AML-193 (cell line): ENCODE measurements at places on chromosomes 4 and X.
A peak's percentile ranks its signal among the peaks of the same experiment; 100 is the strongest.

DNA sequence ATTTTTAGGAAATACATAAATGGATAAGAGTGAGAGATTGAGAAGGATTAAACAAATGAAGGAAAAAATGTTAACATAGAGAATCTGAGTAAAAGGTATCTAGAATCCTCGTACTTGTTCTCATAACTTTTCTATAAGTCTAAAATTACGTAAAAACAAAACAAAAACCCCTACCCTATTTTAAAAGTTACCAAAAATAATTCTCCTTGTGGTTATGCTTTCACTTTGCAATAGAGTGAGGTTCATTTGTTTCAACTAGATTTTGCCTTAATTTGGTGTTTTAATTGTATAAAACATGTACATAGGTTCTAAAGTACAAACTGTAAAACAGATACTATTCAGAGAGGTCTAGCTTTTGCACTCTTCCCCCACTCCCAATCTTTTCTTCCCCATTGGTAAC, 3.8 kb upstream of the GPR34 start:
- no peak for DNase-seq

GRCh38 chr4:41360214-41360920, 103.6 kb downstream of the UCHL1 start:
- DNase-seq = no peak

DNA sequence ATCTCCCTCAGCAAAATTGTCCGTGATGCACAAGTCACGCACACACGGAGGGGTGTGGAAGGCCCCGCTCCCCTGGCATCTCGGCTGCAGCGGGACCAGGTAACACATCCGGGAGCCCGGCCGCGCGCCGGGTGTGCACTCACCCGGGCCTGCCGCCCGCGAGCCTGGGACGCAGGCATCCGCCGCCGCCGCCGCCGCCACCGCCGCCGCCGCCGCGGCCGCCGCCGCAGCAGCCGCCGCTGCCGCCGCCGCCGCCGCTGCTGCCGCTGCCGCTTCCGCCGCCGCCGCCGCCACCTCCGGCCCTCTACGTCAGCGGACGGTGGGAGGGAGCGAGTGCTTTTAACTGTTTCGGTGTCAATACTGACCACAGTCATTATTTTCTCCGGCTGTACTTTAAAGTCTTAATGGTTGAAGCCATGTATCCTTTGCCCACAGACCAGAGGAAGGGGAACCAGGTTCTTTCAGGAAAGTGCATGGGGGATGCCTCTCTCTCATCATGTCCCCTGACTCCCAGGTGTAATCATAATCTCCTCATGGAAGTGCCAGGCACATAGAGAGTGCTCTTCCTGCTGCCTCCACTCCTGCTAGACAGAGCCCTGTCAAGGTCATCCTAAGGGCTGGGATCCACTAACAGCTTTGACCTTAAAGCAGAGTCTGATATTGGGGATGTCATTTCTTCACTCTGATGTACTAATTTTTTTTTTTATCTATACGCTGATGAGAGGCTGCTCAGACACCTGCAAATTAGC, 38.0 kb downstream of the MAGEE2 start:
- DNase-seq = no peak

GRCh38 chr4:73450398-73451004, 14.5 kb downstream of the AFP start:
- DNase-seq = no peak

DNA sequence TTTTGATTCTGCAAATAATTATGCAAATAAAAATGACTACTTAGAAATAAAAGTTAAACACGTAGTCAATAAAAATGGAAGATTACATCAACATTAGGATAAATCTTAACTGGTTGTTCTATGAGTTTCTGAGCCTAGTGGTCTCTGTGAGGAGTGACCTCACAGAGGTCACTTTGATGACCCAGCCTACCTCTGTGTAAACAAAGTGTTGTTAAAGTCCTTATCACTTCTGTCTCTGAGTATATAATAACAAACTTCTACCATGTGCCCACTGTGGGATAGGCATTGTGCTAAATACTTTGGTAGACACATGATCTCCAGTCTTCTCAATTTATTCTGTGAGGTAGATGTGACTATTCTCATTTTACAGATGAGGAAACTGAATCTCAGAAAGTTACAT, 85.4 kb downstream of the PDE5A start:
- no peak for DNase-seq

- DNase-seq = peak; percentile 92
These were observed 25.4 kb downstream of the SEC31A start for GRCh38 chr4:82865592-82865991.

DNA sequence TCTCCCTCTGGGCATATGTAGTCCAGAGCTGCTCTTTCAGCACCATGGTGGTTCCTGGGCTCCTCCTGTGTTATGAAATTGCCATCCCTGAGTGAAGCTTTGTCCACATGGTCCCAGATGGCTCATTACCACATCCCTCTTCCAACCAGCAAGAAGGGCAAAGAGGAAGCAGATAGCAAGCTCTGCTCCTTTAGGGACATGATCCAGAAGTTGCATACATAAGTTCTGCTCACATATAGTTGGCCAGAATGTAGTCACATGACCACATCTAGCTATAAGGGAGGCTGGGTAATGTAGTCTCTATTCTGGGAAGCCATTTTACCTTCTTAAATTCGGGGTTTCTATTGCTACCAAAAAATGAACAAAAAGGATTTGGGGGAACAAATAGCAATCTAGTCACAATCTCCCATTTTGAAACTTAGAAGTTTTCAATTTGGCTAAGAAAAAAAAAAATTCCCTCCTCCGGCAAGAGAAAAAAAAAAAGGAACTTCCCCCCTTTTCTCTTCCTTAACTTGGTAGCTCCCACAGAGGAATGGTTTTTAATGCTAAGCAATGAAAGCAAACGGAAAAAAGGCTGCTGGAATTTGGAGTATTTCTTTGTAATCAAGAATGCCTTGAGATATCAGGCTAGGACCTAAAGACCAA, 88.2 kb upstream of the USP9X start:
- DNase-seq = peak; percentile 86

GRCh38 chrX:131227608-131228007, 61.5 kb downstream of the IGSF1 start:
- no peak for DNase-seq

DNA sequence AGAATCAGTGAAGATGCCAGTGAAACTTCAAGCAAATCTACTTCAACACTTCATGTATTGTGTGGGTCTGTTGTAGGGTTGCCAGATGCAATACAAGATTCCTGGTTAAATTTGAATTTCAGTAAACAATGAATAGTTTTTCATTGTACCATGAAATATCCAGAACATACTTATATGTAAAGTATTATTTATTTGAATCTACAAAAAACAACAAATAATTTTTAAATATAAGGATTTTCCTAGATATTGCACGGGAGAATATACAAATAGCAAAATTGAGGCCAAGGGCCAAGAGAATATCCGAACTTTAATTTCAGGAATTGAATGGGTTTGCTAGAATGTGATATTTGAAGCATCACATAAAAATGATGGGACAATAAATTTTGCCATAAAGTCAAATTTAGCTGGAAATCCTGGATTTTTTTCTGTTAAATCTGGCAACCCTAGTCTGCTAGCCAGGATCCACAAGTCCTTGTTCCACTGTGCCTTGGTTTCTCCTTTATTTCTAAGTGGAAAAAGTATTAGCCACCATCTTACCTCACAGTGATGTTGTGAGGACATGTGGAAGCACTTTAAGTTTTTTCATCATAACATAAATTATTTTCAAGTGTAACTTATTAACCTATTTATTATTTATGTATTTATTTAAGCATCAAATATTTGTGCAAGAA, 2.3 kb downstream of the CXCL8 start:
- no peak for DNase-seq

GRCh38 chrX:115894087-115894486, 276.5 kb upstream of the AGTR2 start:
- DNase-seq = peak; percentile 3

DNA sequence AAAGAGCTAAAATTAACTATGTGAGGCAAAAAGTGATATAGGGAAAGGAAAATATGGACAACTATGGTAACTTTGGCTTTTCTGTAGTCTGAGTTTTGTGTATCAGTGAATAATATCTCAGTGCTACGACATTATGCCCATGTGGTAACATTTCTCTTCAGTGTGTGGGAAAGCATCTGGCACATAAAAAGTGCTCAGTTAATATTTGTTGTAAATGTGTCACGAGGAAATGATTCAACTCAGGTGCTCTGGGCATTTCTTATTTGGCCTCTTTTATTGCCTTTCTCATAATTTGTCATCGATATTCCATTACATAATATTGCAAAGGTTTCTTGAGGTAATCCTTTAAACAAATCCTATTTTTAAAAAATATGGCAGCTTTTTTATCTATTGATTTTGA, 17.6 kb downstream of the OFD1 start:
- DNase-seq = no peak

DNA sequence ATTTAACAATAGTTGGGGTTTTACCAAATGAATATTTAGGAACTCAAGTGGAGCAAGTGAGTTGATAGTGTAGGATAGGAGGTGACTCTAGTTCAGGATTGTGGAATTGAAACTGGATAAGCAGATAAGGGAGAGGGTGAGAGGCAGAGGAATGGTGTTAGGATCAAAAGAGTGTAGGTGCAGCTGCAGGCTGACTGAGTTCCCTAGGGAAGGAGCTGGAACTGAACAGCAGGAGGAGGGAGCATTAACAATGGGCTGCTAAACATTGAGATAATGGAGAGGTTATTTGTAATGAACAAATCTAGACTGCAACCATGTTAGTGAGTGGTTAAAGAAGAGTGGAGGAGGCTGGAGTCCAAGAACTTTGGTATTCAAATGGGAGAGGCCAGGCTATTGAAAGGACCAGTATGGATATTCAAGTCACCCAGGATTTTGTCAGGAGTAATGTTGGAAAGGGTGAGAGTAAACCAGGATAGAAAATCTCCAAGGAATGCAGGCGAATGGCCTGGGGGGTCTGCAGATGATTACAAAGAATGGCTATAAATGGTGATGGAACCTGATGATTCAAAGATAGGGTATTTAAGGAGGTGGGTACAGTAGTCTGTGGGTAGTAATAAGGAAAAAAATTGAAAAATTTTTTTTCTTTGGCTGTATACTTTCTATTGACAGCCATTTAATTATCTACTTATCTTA, 497.1 kb upstream of the TENM3 start:
- no peak for DNase-seq

DNA sequence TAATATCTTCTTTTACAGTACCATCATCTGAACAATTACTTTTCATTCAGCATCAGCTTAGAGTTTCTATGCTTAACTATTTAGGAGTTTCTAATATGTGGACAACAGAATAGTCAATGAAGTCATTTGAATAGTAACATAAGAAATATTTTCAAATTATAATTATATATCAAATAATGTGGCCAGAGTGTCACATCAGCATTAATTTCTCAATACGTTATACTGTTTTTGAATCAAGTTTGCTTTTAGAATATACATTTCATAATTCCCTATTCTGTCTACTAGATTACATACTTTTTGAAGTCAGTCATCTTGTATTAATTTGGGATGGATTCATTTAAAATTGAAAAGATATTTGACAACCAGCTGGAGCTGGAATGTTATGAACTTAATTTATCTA, 677.4 kb upstream of the PABPC4L start:
- DNase-seq = no peak

DNA sequence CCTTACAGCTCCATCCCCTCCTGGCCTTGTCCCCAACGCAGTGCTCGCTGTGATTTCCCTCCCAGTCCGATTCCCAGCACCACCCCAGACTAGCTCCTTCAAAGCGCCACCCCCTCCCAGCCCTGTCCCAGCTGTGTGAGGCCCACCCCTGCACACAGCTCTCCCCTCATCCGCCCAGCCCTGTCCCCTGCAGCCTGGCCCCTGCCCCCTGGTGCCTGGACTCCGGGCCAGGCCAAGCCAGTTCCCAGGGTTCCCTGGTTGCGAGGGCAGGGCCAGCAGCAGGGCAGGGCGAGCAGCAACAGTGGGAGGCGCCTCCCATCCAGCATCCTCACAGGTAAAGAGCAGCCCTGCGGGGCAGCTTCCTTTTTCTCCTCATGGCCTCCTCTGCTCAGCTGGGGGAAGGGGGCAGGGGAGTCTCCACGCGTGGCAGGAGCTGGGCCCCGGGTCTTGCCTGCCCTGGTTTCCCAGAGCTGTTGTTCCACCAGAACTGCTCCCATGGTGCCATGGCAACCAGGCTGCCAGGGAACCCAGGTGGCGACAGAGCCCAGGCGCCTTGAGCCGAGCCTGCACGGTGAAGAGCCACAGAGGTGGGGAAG, 24.8 kb downstream of the IQSEC2 start:
- DNase-seq = no peak
